ENCODE measurements at places on chromosomes 2 and 18.

- no peak for DNase-seq
Observed at GRCh38 chr2:13533524-13533922, 816.8 kb downstream of the TRIB2 start.

DNA sequence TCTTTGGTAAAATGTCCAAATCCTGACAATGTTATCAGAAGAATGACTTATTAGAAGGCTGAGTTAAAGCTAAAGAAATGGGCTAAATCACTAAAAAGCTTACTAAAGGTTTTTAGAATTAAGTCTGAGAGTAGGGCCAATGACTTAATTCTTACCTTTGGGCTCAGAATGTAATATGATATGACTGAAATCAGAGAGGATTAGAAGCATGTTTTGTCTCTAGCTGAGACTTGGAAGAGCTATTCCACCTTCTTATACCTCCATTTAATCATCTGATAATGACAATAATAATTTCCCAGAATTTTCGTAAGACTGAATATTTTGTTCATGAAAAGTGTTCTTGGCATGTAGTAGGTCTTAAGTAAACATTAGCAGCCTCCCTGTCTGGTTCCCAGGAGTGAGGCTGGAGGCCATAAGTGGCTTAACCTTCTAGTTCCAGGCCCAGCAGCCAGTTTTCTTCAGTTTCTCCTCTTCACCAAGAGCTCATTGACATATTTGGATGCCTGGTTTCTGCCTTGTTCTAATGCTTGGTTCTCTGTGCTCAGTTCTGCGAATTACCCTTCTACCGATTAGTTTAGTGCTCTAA lies 25.5 kb upstream of the E2F6 start:
- no peak for DNase-seq

DNA sequence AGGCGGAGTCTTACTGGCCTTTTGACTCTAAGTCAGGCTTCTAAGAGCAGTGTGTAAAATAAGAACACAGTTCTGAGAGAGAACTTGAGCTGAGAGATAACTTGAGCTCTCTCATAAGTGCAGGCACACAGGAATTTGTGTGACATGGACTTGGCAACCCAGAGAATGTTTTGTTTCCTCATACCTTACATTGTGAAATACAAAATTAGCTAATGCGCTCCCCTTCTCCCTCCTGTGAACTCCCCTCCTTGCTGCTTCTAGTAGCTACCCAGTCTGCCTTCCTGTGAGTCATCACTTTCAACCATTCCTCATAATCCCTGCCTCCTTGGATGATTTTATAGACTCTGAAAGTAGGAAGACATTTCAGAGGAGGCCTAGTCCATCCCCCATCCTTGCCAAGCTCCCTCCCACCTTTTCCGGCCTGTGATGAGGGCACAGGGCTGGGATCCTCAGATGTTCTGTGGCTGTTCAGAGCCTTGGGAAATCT lies 22.6 kb downstream of the FER1L5 start:
- no peak for DNase-seq

GRCh38 chr2:37720533-37721200 lies 49.2 kb upstream of the CDC42EP3 start:
- DNase-seq, result no peak

DNA sequence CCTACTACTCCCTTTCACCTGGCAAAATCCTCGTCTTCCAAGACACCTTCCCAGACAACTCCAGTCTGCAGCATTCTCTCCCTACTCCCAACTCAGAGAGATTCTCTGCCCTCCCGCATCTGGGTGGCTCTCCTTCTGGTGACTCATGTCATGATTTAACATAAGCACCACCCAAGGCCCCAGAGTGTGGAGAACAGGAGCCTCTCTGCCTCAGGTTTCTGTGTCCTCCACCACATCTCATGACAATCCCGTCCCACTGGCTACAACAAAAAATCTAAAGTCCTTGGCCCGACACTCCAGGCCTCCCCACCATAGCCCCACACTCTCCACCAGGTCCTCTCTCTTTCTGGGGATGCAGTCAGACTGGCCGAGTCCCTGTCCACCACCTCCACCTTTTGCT lies 197.1 kb downstream of the BCL11A start:
- DNase-seq, result no peak

DNA sequence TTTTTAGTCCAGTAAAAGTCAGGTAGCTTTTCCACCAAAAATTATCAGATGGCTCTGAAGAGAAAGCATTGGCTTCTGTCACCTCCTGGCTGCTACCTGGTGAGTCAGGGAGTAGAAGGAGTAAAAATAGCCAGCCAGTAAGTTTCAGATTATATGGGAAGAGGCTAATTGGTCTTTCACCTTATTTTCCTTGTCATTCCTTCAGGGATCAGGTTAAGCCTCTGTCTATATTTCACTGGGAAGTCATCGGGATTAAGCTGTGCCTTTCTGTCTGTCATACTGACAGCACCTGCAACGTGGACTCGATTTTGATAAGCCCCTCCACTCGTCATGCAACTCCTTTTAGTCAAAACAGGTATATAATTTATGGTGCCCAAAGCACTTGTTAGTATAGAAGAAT lies 380.7 kb upstream of the CELF4 start:
- DNase-seq, result no peak

DNA sequence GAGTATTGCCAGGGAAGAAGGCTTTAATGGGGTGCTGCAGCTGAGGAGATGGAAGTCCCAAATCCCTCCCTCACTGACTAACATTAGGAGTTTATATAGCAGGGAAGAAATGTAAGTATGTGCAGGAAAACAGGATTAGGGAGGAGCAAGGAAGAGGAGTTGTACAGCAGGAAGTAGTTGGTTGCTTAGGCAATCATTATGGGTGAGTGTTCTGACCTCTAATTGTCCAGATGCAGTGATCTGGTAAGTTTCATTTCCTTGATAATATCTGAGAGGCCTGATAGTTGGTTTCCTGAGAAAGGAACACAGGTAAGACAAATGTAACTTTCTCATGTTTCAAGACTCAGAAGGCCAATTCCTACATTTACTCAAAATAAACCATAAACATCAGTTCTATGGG lies 331.9 kb upstream of the GULP1 start:
- DNase-seq, result no peak

DNA sequence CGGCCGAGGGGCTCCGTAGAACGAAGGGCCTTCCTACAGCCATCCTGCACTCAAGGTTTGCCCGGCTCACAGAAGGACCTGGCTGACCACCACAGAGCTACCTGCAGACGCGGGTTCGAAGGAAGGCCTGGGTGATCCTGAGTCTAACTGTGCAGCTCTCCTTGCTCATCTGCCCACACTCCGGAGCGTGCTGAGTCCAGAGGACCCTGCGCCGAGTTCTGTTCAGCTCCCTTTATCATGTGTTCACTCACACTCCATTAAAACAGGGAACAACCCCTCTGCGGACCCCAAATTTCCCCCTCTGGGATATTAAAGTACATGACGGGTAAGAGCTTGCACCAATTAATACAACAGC lies 138.3 kb downstream of the PXDN start:
- no peak for DNase-seq

- DNase-seq, result no peak
Observed at GRCh38 chr18:62715436-62715758, at the start of gene PHLPP1. Gene PHLPP1, plus strand, starts transcription at chr18:62715541. Its CDS starts 143 bp downstream, at chr18:62715684.

Data from mucosa of gallbladder (tissue), 1 donor.